ACHN (cell line): ENCODE measurements at places on chromosomes 12 and 14.

- DNase-seq: no peak
Observed at GRCh38 chr12:129903956-129904829, at the start of gene TMEM132D. Gene TMEM132D, minus strand, starts transcription at chr12:129904025.

DNA sequence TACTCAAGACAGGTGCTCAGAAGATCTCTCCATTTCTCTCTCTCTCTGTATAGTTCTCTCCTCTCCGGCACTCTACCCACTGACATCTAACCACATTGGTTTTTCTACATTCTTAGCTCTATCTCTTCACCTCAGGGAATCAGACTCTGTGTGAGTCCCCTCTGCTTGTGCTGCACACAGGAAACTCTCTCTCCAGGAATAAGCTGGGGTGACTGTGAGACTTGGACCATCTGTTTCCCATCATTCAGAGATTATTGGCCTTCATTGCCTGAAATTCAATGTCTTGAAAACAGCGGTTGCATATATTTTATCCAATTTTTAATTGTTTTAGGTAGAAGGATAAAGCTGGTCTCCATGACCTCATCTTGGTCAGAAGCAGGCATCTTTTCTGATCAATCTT is 105.0 kb downstream of the SLC35F4 start:
- DNase-seq: no peak

DNA sequence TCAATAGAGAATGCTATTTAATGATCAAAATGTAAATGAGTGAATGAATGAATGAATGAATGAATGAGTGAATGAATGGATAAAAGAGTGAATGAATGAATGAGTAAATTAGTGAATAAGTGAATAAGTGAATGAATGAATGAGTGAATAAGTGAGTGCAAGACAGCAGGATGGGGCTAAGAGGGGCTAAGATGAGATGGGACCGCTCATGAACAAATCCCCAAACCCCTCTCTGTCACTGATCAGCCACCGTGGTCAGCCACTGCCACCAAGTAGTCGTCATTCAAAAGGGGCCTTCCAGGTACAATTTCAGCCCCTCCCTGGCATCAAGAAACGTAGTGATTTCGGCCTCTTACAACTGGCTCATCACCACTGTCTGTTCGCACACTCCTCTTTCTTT is 79.2 kb downstream of the BCL11B start:
- DNase-seq: no peak

DNA sequence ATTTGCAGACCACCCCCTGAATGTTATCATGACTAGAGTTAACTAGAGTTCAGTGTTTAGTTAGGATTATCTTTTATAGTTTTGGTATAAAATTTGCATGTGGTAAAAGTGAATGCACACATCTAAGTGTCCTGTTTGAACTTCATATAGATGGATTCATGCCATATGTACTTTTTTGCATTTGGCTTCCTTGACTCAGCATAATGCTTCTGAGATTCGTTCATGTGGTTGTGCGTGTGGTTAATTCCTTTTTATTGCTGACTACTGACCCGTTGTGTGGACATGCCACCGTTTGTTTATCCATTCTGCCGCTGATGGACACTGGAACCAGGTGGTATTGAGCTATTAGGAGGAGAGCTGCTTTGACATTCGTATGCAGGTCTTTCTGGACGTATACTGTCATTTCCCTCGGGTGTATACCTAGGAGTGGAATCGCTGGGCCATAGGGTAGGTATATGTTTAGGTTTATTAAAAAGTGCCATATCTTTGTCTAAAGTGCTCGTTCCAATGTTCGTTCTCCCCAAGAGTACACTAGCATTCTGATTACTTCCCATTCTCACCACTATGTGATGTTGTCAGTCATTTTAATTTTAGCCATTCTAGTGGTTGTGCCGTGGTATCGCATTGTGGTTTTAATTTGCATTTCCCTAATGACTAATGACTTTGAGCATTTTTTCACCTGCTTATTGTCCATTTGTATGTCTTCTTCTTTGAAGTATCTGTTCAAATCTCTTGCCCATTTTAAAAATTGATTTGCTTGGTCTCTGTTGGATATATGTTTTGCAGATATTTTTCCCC is 37.7 kb downstream of the RIN3 start:
- DNase-seq: no peak
